ENCODE measurements at places on chromosomes 2 and 18. TPM values are rescaled to one million over a fixed set of nuclear protein-coding genes. Genes with fewer than 3 reads are reported as not detected.

The HOXD12 gene
- total RNA-seq: not detected

The ST6GAL2 gene
- not detected for total RNA-seq

The SLC66A3 gene
- 13.5 TPM for total RNA-seq

The KATNAL2 gene
- total RNA-seq: 7.6 TPM

The VWC2L gene
- total RNA-seq: not detected

The PLEKHH2 gene
- total RNA-seq: 21.2 TPM

The CMPK2 gene
- total RNA-seq: 26.6 TPM

The ACTG2 gene
- total RNA-seq: not detected

The EVX2 gene
- not detected for total RNA-seq

The PLGLB2 gene
- 1.7 TPM for total RNA-seq

The POU3F3 gene
- total RNA-seq: not detected

The TMEM200C gene
- not detected for total RNA-seq

The TXNDC9 gene
- 40.5 TPM for total RNA-seq

The SLC35F6 gene
- 36.9 TPM for total RNA-seq

The UCN gene
- total RNA-seq: 4.6 TPM

The OTOS gene
- not detected for total RNA-seq

The SLC19A3 gene
- 63.8 TPM for total RNA-seq

The RALB gene
- total RNA-seq: 40.2 TPM

The PER2 gene
- 14.8 TPM for total RNA-seq

The STON1 gene
- 0.86 TPM for total RNA-seq

The SCN7A gene
- not detected for total RNA-seq

The KLHL29 gene
- total RNA-seq: 11.9 TPM

The LOXHD1 gene
- total RNA-seq: not detected

The PDE1A gene
- 0.26 TPM for total RNA-seq

The ALK gene
- not detected for total RNA-seq

The PLGLB1 gene
- not detected for total RNA-seq

The SOWAHC gene
- 19.1 TPM for total RNA-seq

The ZNF396 gene
- total RNA-seq: 2.7 TPM

The PRADC1 gene
- total RNA-seq: 13.8 TPM

The GDF7 gene
- not detected for total RNA-seq

The CROCC2 gene
- total RNA-seq: not detected

The DOK6 gene
- not detected for total RNA-seq

The PTPRN gene
- not detected for total RNA-seq

The FAM237A gene
- not detected for total RNA-seq
